ENCODE measurements at places on chromosomes 7 and 10.

- DNase-seq, result no peak
Observed at GRCh38 chr10:127919418-127920271, 12.7 kb downstream of the PTPRE start.

GRCh38 chr7:81604808-81605174 lies 165.1 kb downstream of the HGF start:
- no peak for DNase-seq

- peak; percentile 20 for DNase-seq
Observed at GRCh38 chr10:43594944-43595589, 11.2 kb upstream of the ZNF485 start.

GRCh38 chr7:148437043-148437442 lies 153.5 kb upstream of the C7orf33 start:
- no peak for DNase-seq

DNA sequence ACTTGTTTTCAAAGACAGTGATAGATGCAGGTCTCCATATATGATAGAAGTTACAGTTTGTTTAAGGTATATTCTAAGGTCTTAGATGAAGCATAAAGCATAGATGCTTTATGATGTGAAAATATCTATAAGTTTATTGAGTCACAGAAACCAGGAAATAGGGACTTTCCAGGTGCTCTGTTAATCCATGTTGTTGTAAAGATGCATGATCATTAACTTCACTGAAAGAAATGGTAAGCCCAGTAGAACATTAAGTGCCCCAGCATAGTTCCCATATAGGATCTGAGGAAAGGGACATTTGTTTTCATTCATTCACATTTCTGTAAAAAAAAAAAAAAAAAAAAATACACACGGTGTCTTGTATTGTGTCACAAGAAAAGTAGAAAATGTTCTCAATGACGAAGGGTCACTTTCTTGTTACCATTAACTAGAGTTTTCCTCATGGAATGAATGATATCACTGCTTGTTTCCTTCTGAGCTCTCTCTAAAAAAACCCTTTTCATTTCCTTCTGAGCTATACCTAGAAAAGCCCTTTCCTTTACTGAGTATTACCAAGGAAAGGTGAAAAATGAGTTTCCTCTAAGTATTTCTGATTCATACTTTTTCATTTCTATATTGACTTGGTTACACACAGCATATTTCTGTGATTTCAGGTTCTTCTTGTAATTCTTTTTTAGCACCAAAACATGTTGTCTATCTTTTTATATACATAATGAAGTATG lies 105.2 kb downstream of the MACC1 start:
- no peak for DNase-seq

GRCh38 chr10:100334762-100335161 lies 4.7 kb upstream of the PKD2L1 start:
- no peak for DNase-seq

DNA sequence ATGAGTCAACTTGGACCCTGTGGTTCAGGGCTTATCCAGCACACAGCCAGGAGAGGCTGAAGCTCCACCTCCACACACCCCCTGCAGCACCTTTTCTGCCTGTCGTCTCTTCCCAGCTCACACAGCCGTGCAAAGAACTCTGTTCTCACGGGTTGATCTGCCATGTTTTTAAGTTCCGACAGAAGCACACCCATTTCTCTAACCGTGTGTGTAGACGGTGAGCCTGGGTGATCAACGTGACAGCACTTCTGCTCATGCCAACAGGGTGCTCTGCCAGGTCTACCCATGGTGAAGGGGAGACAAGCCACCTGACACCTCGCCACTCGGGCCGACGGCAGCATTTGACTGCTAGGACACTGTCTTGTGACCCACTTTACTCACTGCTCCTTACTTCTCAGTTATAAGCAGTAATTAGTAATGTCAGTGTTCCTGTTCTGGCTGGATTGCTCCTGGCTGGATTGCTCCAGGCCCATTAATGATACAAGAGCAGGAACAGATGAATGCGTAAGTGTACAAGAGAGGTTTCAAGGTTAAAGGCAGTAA lies 90.5 kb downstream of the RNF216 start:
- peak; percentile 44 for DNase-seq

DNA sequence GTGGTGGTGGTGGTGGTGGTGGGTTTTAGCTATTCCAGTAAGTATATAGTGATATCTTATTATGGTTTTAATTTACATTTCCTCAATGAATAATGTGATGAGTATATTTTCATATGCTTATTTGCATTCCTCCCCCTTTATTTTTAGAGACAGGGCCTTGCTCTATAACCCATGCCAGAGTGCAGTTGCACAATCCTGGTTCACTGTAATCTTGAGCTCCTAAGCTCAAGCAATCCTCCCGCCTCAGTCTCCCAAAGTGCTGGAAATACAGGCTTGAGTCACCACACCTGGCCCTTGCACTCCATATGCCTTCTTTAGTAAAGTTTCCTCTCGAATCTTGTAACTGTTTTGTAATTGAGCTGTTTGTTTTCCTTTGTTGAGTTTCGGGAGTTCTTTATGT lies 577.7 kb upstream of the AUTS2 start:
- no peak for DNase-seq

DNA sequence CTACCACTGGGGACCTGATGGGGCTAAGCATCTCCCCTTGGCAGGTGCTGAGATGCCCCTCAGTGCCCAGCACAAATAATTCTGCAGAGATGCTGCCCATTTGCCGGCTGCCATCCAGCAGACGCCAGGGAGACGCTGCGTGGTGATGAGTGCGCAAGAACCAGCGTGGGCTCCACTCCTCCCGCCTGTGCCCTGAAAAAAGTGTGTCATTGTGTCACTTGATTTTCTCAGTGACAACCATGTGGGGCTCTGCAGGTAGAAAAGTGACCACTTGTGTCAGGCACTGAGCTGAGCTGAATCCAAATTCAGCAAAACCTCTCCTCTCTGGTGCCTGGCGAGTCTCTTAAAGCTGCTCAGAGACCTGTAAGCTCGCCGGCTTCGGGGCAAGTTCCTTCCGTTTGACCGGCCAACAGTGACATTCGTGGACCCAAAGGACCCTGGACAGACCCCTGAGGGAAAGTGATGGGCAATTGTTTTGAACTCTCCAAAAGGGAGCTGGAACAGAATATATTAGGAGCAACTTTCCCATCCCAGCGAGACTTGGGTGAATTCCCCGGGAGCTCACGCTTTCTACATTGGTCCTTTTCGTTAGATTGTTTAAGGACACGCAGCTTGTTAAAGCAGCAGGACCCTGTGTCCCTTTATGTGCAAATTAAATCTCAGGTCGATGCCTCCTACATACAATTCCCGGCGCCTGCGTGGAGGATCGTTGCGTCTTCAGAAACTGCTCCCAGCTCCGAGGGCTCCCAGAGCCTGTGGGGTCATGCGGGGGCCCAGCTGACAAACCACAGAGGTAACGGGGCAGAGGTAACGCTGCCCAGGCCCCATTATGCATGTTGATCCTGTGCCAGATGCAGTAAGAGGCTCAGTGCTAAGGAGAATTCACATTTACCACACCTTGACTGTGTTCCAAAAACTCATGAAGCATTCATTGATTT lies 332.7 kb downstream of the ADARB2 start:
- no peak for DNase-seq

- no peak for DNase-seq
Observed at GRCh38 chr10:129934196-129934925, 29.7 kb downstream of the EBF3 start.

DNA sequence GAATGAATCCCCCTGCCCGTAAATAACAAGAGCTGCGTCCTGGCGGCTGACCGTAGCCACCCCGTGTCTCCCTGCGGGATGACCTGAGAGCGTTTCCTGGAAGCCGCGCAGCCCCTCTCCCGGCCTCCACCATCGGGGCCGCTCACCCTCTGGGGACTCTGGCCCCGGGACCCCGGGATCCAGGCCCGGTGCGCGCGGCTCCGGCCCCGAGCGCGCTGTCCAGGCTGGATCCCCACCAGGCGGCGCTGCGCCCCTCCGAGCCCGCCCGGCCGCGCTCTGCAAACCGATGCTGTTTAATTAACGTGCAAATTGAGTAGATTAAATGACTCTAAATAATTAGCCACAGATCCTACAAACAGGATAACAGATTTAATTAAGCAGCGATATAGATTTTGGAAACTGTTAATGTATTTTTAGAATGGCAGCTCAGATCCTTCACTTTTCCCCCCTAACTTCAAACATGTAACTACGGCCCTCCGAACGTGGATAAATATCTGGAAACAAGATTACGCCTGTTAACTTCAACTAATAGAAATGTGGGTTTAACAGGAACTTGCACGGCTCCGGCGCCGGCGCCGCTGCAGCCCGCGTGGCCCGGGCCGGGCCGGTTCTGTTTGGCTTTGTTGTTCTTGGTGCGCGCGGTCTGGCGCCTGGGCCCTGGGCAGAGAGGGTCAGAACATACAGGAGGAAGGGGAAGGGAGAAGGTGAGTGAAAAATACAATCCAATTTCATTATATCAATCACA lies 7.1 kb upstream of the UNCX start:
- DNase-seq, result no peak

GRCh38 chr7:17623546-17624185 lies 316.6 kb downstream of the SNX13 start:
- DNase-seq, result no peak

All from heart right ventricle (tissue), 16 donors.